HS-5 (cell line): ENCODE measurements at places on chromosomes 6 and 20.
A peak's percentile ranks its signal among the peaks of the same experiment; 100 is the strongest.

DNA sequence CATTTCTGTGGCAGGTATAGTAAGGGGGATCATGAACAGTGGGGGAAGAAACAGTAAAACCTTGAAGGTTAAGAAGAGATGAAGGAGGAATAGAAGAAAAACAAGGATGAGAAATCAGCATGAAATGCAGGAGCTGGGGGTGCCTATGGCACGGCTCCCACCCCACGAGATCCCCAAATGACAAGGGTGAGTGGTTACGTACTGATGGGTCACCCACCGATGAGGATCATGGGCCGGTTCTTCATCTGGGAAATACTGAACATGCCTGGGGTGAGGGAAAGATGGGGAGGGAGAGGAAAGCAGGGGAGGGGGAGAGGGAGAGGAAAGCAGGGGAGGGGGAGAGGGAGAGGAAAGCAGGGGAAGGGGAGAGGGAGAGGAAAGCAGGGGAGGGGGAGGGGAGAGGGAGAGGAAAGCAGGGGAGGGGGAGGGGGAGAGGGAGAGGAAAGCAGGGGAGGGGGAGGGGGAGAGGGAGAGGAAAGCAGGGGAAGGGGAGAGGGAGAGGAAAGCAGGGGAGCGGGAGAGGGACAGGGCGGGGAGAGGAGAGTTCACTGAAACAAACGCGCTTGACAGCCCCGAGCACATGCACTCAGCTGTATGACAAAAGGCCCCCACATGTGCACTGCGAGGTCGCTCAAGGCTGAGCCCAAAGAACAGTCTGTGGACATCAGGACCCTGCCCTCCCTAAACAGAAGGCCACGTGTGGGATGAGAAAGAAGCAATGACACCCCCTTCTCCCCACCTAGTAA lies 25.3 kb downstream of the MOCS1 start:
- no peak for DNase-seq

- no peak for DNase-seq
Observed at GRCh38 chr6:163726037-163726695, 311.6 kb downstream of the QKI start.

- no peak for DNase-seq
Observed at GRCh38 chr6:6688283-6688682, 99.8 kb downstream of the LY86 start.

DNA sequence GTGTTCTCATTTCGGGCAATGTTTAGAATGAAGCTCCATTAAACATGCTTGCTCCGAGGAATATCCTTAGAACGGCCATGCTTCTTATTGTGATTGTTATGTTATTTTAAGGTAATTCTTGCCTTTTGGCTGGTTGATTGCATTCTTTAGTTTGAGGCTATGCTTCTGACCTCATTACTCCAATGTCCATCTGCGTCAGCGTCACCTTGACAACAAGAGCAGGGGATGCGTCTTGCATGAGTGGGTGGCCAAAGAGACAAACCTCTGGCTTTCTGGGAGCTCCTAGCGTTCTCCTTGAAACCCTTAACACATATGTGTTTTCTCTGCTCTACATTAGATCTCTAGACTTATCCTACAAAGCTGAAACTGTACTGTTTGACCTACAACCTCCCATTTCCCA lies 184.3 kb downstream of the THBS2 start:
- no peak for DNase-seq

- DNase-seq = no peak
Observed at GRCh38 chr6:15948930-15949900, 179.7 kb upstream of the MYLIP start.

- no peak for DNase-seq
Observed at GRCh38 chr20:4867051-4867450, 134.3 kb downstream of the SLC23A2 start.

GRCh38 chr6:12039540-12040459 lies 27.7 kb downstream of the HIVEP1 start:
- no peak for DNase-seq

- no peak for DNase-seq
Observed at GRCh38 chr6:7258231-7258763, 54.7 kb downstream of the SSR1 start.

- peak; percentile 82 for DNase-seq
Observed at GRCh38 chr6:71181565-71181964, 107.0 kb upstream of the OGFRL1 start.

DNA sequence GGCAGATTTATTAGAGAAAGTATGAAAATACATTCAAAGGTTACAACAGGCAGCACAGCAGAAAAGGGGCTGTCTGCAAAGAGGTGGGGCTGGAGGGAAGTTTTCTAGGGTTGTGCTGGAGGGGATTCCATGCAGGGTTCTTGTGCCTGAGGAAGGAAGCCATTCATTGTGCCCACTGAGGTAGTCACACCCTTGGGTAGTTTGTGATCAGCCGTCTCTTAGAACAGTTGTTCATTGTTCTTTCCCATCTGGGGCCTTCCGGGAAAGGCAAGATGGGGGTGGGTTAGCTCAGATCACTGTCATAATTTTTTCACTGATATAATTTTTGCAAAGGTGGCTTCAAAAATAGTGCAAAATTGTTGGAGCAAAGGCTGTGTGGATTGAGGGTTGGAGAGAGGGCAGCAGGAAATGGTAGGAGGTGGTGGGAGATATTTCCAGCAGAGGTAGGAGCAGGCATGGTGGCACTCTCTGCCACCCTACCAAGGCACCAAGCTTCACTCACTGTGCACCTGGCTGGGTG lies 80.5 kb upstream of the GPR6 start:
- no peak for DNase-seq

DNA sequence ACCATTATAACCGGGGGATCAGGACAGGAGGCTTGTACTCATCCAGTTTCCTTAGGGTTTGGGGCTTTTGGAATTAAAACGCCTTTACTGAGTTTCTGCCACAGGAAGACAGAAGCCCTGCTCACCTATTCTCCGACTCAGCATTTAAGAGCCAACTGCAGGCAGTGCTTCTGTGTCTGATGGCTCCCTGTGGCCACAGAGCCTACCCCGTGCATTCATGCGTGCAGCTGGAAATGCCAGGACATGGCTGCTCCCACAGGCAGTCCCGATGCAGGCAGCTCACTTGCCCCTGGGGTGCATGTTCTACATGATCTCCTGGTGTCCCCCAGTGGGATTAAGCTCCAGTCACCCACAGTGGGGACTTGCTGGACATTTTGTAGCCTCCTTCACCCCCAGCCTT lies 22.2 kb downstream of the ZNF831 start:
- no peak for DNase-seq

DNA sequence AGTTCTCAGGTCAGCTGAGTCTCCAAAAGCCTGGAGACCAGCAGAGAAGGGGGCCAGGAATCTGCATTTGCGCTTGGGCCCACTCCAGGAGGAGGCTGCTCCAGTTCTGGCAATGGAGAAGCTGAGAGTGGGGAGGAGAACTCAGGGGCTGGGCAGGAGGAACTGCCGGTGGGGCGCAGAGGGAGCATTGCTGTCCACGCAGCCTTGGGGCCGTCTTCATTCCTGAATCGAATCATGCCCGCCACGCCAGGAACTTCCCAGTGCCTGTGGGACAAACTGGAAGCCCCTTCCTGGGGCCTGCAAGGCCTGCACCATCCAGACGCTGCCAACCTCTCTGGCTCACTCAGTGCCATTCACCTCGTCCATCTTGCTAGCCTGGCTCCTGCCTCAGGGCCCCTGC lies 16.9 kb downstream of the RAB44 start:
- DNase-seq = no peak

DNA sequence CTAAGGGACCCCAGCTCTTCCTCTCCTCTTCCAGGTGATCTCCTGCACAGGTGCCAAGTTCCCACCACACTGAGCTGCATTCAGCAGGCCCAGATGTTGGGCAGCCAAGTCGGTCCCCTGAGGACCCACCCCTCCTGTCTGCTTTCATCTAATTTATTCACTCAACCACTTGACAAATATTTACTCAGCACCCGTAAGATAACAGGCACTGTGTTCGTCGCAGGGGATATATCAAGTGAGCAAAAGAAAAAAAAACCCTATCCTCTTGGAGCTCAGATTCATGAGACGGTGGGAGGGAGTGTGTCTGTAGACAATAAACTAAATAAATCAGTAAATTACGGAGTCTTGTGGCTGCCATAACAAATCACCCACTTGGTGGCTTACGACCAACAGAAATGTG lies 143.6 kb downstream of the MRPL14 start:
- no peak for DNase-seq

DNA sequence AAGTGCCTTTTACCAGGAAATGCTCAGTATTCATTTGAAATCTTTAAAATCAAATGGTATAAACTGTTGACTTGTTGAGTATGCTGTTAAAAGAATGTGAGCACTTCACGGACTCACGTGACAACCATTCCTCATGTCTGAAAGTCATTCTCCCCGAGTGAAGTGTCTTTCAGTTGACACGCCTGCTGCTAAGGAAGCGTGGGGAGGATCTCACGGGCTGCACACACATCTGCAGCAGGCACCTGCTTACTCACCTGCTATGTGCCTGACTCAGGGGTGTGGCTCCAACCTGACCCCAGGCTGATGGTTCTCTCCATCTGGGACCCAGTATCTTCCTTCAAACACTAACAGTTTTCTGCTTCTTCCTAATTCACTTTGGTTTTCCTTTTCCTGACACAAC lies 32.7 kb downstream of the WDR27 start:
- no peak for DNase-seq

DNA sequence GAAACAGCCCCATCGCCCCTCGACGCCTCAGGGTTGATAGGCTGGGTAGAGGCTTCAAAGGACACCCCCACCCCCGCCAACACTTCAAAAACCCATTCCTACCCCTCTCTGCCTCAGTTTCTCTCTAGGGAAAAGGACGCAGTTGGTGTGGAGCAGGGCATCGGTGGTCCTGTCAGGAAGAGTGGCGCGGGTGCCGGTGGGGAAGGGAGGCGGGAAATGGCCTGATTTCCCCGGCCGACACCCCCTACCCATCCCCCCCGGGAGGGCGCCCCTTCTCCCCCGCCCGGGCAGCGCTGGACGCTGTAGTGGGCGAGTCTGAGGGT lies 367 bp downstream of the NRSN2 start:
- no peak for DNase-seq

GRCh38 chr6:109496036-109496772 lies 13.2 kb upstream of the ZBTB24 start:
- DNase-seq = no peak

DNA sequence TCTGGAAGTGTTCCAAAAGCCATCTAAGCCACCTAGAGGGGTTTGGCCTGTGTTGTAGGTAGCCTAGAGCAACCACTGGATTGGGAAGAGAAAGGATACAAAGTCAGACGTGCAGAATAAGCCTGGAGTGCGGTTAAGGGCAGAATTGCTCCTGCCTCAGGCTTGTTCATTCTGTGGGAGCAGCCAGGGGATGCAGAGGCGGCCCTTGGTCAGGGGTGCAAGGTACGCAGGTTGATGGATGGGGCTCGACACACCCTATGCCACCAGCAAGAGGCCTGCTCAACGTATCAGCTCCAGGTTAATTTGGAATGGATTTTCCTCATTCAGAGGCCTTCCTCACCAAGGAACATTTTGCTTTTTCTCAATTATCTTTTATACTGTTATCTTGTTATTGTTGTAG lies 129.8 kb downstream of the SLC23A2 start:
- DNase-seq = no peak

DNA sequence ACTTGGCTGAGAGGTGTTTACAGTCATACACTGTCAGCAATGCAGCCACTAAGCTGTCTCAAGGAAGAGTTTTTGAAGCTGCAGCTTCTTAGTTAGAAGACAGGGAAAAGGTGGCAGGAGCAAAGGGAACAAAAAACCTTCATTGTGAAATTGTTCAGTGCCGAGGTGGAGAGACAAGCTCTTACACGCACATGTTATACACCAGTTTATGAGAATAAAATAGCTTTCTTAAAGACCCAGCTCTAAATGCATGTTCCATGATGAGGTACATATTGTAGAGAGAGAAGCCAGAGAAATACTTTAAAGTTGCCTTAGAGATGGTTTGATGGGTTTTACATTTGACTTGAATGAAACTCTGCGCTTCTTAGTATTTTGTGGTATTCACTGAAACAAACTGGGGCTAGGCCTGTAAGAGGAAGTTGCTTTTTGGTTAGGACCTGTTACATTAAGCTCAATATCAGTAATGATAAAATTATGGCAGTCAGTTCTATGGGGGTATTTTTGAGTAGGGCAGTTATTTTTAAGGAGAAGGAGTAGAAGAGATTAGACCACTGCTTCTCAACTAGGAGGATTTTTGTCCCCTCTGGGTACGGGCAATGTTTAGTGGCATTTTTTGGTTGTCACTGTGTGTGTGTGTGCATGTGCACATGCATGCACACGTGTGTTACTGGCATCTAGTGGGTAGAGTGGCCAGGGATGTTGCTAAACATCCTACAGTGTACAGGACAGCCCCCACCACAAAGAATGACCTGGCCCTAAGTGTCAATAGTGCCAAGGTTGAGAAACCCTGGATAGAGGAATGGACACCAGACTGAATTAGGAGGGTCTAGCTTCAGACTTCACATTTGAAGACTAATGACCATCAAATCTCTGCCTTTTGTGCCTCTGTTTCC lies 9.8 kb downstream of the NEDD9 start:
- DNase-seq = no peak

- DNase-seq = peak; percentile 53
Observed at GRCh38 chr20:462199-462991, at the start of gene TBC1D20. TSS of gene TBC1D20 (minus strand) at chr20:462533. CDS start at chr20:462405, 128 bp downstream.

- DNase-seq = no peak
Observed at GRCh38 chr20:33474097-33474873, 15.6 kb upstream of the CBFA2T2 start.

- no peak for DNase-seq
Observed at GRCh38 chr20:50366270-50367103, 143.7 kb upstream of the PTPN1 start.

GRCh38 chr6:166112580-166112979 lies 55.1 kb downstream of the TBXT start:
- DNase-seq = no peak

GRCh38 chr20:21134883-21135493 lies 9.1 kb downstream of the KIZ start:
- no peak for DNase-seq

GRCh38 chr6:161242779-161243693 lies 30.8 kb downstream of the AGPAT4 start:
- no peak for DNase-seq

GRCh38 chr6:37724530-37725220 lies 27.0 kb upstream of the MDGA1 start:
- no peak for DNase-seq

GRCh38 chr6:149032599-149033405 lies 284.7 kb upstream of the TAB2 start:
- peak; percentile 77 for DNase-seq

DNA sequence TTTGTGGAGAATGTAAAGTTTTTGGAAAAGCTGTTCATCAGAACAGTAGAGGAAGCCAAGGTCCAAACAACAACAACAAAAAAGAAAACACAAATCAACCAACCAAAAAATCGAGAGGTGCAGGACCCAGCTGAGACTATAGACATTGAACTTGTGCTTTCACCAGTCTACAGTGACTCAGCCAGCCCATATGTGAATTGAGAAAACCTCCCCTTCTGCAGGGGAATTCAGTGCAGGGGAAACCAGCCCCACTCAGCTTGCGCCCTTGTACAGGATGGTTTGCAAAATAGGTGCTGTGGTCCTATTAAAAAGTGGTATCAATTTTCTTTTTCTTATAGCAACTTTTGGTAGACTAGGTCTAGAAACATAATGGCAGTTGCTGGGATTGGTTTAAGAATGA lies 21.3 kb downstream of the MLIP start:
- no peak for DNase-seq
